Activated T-cell treated with anti-CD3 and anti-CD28 coated beads for 1 hour (primary cell): ENCODE measurements at places on chromosomes 7 and 10.
A peak's percentile ranks its signal among the peaks of the same experiment; 100 is the strongest.

DNA sequence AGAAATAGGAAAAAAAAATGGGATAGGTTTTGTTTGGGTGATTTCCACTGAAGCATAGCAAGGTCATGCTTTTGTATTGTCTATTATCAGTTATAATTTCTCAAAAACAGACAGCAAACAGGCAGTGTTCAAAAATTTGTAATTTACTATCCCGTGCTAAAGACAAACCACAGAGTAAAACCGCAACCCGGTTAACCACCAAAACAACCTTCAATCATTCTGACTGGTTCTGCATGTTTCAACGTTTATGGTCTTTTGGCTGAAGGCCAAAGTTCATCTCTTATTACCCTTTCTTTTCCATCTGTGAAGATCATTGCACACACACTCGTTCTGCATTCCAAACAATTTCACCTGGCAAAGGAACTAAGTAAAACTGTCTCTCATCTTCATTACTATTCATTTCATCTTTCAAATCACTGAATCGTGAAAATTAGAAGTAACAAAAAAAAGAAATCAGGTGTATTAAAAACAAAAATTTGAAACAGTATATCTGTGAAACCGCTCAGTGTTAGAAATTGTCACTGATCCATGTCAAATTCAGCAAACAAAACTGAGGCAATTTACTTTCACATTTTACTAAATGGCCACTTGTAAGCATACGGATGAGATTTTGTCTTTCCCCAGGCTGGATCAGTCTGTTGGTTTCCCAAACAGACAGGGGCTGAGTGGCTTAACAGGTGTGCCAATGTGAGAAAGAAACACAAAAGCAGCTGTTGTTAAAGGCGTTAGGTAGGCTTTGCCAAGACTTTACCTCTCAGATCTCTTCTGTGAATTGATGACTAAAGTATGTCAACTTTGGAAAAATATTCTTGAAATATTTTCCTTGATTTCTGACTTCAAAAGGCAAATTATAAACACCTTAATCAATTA is 539.6 kb downstream of the CNTNAP2 start:
- DNase-seq: no peak

DNA sequence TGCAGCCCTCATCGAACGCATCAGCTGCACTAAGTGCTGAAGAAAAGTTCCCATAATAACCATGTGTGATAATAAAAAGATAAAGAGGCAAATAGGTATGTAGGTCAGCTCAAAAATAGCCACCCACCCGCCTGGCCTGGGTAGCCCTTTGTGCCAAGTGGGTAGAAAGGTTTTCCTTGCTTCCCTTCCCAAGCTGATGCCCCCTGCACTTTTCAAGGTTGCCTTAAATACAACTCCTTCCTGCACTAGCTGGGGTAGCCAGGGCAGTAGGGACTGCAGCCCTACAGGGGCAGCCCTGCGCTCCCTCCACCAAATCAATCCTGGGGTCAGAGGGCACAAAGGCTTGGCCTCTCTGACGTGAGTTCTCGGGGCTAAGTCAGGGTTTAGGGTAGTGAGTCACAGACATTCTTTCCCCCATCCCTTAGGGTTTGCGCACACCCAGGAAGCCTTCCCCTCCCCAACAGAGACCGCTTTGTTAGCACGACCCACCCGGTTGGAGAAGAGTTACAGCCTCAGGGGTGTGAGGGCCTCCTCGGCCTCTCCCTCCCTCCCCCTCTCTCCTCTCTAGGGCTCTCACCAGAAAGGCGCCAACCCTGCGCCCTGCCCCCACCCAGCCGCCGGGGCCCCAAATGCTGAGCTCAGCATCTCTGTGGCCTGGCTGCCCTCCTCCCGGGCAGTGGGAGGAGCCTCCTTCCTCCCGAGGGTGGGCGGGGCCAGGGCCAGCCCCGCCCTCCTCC is 13.3 kb upstream of the DDIT4 start:
- DNase-seq: peak; percentile 64

DNA sequence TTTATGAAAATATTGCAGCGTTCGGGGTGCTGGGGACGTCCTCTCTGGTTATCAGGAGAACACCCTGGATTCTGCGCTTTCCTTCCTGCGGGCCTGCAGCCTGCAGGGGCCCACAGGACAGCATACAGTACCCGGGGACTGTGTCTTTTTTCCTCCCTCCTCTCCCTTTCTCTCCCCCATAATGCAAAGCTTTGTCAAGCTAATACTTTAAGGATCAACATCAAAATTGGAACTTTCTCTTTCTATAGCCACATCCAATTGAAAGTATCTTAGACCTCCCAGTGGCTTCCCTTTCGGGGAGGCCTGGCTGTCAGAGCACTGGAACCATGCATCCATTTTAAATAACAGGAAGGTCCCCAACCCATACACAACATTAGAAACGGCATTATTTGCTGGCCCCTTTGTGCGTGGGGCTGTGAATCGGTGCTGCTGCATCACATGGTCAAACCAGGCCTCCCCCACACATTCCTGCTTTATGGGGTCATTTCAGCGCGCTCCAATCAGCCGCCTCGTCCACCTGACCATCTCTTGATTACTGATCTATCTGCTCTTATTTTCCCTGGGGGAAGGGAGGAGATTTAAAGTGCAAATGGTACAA is 505.1 kb downstream of the DNAJB6 start:
- no peak for DNase-seq

GRCh38 chr7:29609162-29610037 is 45.8 kb downstream of the PRR15 start:
- no peak for DNase-seq

- peak; percentile 47 for DNase-seq
These were observed at the start of gene TES for GRCh38 chr7:116210345-116211005. Gene TES, plus strand, starts transcription at chr7:116210539. Its CDS starts 169 bp downstream, at chr7:116210708.

GRCh38 chr7:111393011-111393754 is 169.1 kb downstream of the IMMP2L start:
- no peak for DNase-seq

- no peak for DNase-seq
These were observed 1.1 kb downstream of the CUX1 start for GRCh38 chr7:101818287-101819071.

GRCh38 chr10:51667678-51668335 is 31.6 kb downstream of the CSTF2T start:
- DNase-seq: no peak
